HS-27A (cell line): ENCODE measurements at places on chromosomes 5 and 9.

DNA sequence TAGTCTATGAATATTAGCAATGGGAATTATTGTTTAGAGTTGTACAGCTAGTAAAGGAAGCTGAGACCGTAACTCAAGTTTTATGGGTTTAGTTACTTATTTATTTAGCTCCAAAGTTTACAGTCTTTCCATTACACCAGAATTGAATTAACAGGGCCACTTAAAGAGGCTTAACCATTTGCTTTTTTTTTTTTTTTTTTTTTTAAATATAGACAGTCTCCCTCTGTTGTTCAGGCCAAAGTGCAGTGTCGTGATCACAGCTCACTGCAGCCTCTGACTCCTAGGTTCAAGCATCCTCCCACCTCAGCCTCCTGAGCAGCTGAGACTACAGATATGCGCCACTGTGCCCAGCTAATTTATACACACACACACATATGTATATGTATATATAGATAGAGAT lies 1.4 kb upstream of the TTC1 start:
- no peak for DNase-seq

DNA sequence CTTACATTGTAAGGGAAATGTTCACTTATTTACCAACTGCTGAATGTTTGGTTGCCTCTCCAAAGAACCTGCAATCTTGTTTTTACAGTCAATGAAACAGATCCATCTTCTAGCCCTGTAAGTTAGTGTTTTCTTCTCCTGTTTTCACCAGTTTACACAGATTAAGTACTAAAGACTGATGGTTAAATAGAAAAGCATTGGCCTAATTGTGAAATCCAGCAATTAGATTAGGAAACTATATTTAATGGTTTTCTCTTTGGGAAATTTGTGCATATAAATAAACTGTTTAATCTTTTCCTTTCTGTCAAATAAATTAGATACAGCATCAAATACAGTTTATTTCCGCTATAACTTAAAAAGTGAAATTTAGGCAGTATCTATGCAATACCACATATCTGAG lies 247.9 kb upstream of the MEF2C start:
- no peak for DNase-seq

GRCh38 chr9:70125621-70126263 lies 82.1 kb downstream of the MAMDC2 start:
- no peak for DNase-seq

DNA sequence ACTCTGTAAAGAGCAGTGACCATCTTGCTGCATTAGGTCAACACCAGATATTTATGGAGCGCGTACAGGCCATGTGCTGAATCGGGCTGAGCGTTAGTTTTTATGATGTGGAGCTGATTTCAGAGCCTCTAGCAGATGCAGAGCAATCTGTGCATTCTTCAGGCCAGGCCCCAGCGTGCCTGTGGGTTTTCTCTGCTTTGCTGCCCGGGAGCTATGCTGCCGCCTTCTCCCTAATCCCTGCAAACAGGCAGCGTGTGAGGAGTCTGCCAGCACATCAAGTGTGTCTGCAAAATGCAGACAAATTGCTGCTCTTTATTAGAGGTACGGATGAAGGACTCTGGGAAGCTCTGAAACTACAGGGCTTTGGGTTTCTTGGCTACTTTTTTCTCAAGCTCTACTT lies 170.0 kb downstream of the NTRK2 start:
- no peak for DNase-seq

DNA sequence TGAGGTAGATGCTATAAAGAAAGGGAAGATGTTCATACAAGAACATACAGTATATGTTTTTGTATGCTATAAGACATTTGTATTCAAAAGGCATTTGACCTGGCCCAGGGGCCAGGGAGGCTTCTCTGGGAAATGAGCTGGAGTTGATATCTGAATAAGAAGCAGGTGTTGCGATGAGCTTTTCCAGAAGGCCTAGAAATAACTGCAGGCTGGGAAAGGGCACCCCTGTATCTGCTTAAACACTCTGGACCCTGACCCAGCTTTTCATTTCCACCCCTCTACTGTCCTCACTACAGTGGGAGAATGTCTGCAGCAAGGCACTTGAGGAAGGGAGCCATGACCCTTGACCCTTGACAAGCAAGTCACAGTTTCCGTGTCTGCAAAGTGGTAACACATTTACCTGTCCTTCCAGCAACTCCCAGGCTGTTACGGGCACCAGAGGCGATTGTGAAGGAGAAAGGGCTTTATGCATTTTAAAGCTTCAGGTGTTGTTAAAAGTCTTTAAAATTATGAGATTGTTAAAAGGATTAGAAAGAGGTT lies 88.2 kb upstream of the PANK3 start:
- DNase-seq: no peak

- no peak for DNase-seq
Observed at GRCh38 chr9:87540444-87541105, 42.9 kb downstream of the DAPK1 start.

GRCh38 chr9:124716808-124717207 lies 54.3 kb downstream of the NR6A1 start:
- DNase-seq: peak; percentile 31

- DNase-seq: no peak
Observed at GRCh38 chr5:14059810-14060209, 83.3 kb upstream of the TRIO start.

GRCh38 chr9:111076519-111076918 lies 38.2 kb upstream of the LPAR1 start:
- no peak for DNase-seq

GRCh38 chr9:15433661-15434060 lies 11.0 kb downstream of the SNAPC3 start:
- DNase-seq: no peak
